NCI-H1694 (cell line): ENCODE measurements at places on chromosomes 7 and 10.

- DNase-seq = no peak
Observed at GRCh38 chr7:585229-585711, 65.6 kb upstream of the PDGFA start.

DNA sequence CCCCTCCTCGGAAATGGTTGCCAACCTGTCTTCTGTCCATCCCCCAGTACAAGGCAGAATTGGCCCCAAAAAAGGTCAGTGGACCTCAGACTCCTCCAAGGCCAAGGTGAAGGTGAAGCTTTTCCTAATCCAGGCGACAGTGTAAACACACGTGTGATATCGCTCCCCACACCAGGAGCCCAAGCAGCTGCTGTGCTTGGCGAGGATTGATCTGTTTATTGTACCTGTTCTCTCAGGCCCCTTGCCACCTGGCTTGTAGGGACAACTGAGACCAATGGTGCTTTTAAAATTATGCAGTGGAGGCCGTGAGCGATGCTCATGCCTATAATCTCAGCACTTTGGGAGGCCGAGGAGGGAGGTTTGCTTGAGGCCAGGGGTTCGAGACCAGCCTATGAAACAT lies 66.1 kb upstream of the GTF2IRD1 start:
- no peak for DNase-seq

- DNase-seq = no peak
Observed at GRCh38 chr7:2247141-2247995, 5.3 kb downstream of the NUDT1 start.

DNA sequence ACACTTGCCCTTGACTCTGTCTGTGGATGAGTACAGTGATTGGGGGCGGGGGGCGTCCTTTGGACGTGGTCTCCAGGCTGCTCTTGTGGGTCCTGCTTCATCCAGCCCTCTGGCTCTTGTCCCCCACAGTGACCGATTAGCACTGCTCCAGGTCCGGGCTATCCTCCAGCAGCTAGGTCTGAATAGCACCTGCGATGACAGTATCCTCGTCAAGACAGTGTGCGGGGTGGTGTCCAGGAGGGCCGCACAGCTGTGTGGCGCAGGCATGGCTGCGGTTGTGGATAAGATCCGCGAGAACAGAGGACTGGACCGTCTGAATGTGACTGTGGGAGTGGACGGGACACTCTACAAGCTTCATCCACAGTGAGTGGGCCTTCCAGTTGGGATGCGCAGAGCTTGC lies 18.3 kb downstream of the TACR2 start:
- DNase-seq = no peak

DNA sequence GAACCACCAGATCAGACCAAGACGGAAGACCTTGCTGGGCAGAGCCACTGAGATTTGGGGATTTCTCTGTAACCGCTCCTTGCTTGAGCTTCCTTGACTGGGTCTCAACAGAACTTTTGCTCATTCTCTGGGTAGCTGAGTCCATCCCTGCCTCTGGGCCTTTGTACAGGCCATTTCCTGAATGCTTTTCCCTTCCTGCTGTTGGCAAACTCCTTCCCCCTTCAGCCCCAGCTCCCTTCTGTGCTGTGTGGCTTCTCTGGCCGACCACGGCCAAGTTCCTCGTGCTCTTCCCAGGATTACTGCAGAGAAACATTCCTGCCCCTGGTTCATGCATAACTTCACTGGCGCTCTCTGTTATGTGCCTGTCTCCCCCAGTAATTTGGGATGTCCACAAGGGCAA lies 150.5 kb upstream of the GPR26 start:
- DNase-seq = no peak

- no peak for DNase-seq
Observed at GRCh38 chr7:127876393-127876792, 154.8 kb downstream of the LRRC4 start.

- no peak for DNase-seq
Observed at GRCh38 chr10:121662945-121663917, 65.0 kb upstream of the FGFR2 start.

GRCh38 chr7:105594034-105594433 lies 12.7 kb upstream of the EFCAB10 start:
- DNase-seq = peak; percentile 94

DNA sequence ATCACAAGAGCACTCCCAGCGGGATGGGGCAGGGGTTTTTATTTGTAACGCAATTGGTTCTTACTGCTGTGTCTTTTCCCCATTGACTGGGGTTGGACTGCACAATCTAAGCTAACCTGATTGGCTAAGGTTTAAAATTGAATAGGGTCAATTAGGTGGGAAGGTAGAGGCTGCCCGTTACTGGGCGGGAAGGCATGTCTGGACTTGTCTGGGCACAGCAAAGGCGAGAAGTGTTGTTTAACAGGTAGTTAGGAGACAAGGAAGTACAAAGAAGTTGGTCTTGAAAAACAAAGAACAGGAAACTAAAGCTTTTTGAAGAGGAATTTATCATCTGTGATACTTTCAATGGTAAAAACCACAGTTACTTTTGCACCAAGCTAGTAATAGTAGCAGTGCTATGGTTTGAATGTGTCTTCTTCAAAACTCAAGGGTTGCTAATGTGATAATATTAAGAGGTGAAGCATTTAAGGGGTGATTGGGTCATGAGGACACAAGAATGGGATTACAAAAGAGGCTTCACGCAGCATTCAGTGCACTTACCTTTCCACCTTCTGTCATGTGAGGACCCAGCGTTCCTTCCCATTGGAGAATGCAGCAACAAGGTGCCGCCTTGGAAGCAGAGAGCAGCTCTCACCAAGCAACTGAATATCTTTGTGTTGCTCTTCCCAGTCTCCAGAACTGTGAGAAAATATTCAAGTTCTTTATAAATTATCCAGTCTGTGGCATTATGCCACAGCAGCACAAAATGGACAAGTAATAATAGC lies 875.5 kb upstream of the SORCS1 start:
- DNase-seq = no peak
